RPMI7951 (cell line): ENCODE measurements at places on chromosomes 11 and 22. TPM values are rescaled to one million over a fixed set of nuclear protein-coding genes. Genes with fewer than 3 reads are reported as not detected.
A peak's percentile ranks its signal among the peaks of the same experiment; 100 is the strongest.

- DNase-seq: no peak
These were observed 4.2 kb downstream of the FBLN1 start for GRCh38 chr22:45506816-45507360.

DNA sequence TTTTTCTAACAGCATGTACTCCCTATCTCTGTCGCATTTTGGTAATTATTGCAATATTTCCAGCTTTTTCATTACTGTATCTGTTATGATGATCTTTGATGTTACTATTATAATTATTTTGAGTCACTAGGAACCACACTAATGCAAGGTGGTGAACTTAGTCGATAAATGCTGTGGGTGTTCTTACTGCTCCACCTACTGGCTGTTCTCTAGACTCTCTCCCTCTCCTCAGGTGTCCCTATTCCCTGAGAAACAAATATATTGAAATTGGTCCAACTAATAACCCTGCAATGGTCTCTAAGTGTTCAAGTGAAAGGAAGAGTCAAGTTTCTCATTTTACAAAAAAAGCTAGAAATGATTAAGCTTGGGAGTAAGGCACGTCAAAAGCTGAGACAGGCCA lies 10.5 kb downstream of the ARL14EP start:
- DNase-seq: no peak

- peak; percentile 83 for DNase-seq
These were observed 571 bp downstream of the C11orf24 start for GRCh38 chr11:68271023-68271780.

DNA sequence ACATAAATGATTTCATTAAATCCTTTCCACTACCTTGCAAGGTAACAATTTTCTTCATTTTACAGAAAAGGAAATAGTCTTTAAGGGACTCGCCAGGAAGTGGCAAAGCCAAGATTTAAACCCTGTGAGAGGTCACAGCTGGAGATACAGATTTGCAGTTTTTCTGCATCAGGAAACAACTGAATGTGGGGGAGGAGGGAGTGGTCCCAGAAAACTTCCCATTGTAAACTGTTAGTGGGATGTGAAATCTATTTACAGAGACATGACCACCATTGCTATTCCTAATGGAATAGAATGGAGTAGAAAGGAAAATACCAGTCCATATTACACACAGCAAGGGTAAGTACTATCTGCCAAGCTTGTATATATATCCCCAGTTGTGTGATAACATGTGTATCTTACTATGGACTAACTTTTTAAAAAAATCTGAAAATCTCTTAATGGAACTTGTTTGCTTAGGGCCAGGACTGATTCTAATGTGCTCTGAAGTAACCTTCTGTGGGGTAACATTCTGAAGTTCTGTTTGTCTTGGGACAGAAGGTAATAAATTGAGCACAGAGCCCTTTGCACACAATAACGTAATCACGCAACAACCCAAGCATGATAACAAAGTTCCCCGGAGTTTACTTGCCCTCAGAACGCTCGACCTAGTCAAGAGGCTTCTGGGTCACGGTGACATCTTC lies 10.9 kb upstream of the TSKU start:
- DNase-seq: no peak

GRCh38 chr22:41383085-41383484 lies 1.3 kb downstream of the TEF start:
- no peak for DNase-seq

GRCh38 chr22:39446239-39446721 lies 10.5 kb upstream of the MGAT3 start:
- DNase-seq: no peak

Gene ST14
- 0.60 TPM in 1 of 2 replicates, not detected in the other for total RNA-seq

DNA sequence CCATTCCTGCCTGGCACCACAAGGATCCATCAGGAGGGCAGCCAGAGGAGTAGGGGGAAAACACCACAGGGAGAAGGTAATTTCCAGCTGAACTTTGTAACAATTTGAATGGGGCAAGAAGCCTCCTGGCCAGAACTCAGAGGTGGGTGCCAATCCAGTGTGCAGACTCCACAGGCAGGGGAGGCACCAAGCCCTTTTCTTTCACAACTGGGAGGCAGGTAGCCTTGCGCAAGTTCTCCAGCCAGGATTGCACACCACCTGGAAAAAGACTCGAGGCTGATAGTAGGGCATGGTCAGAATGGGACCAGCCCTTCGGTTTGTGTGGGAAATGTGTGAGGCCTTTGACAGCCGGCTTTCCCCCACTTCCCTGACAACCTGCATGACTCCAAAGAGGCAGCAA lies 161.9 kb upstream of the ARHGAP42 start:
- DNase-seq: no peak

Gene C22orf31
- total RNA-seq: not detected in 2 replicates

Gene EIF3L
- 299 and 374 TPM in 2 replicates for total RNA-seq

Gene DERL3
- total RNA-seq: 1.9 and 4.2 TPM in 2 replicates

Gene GDPD5
- total RNA-seq: 0.84 and 1.5 TPM in 2 replicates

DNA sequence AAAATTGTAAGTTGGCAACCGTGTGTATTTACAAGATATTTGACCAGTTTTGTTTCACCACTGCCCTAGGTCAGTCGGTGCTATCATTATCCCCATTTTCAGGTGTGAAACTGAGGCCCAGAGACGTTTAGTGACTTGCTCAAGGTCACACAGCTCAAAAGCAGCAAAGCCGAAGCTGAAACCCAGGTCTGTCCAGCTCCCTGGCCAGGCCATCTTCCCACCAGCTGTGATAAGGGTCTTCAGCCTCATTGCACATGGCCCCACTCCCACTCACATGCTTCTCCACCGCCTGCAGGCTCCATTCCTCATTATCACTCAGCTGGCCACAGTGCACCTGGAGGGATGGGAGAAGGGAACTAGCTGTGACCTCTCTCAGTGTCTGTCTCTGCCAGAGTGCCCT lies 83.2 kb downstream of the PDE2A start:
- no peak for DNase-seq

GRCh38 chr11:45817191-45817590 lies 12.2 kb downstream of the SLC35C1 start:
- DNase-seq: no peak

GRCh38 chr11:22666325-22666687 lies at the start of gene GAS2:
Gene GAS2, plus strand, starts transcription at chr11:22666611. Its CDS starts 8,259 bp downstream, at chr11:22674870.
- DNase-seq: no peak

GRCh38 chr11:110772863-110773262 lies 60.6 kb upstream of the ARHGAP20 start:
- no peak for DNase-seq

Gene EMID1
- total RNA-seq: 0.29 TPM in 1 of 2 replicates, not detected in the other

DNA sequence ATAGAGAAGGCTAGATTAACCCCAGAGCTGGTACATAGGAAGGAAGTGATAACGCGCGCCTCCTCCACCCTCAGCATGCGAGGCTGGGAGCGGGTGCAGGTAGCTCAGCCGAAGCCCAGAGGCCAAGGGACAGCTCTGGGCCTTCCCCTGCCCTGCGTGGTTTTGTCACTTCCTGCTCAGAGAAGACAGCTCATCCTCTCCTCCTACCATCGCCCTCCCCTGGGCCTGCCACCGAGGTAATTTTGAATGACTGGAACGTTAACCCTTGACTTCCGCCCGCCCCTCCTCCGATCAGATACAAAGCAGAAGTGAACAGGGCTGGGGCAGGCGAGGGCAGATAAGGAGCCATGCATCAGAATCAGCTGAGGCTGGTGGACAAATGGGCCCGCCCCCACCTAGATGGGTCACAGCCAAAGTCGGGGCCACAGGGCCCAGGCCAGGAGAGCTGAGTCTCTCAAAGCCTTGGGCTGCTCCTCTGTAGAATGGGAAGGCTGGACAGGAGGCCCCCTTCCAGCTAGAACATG lies 1.6 kb downstream of the RAC2 start:
- DNase-seq: peak; percentile 79

GRCh38 chr11:60852982-60853950 lies 2.5 kb downstream of the PTGDR2 start:
- DNase-seq: no peak

GRCh38 chr11:43558556-43559127 lies 121.9 kb upstream of the HSD17B12 start:
- no peak for DNase-seq

DNA sequence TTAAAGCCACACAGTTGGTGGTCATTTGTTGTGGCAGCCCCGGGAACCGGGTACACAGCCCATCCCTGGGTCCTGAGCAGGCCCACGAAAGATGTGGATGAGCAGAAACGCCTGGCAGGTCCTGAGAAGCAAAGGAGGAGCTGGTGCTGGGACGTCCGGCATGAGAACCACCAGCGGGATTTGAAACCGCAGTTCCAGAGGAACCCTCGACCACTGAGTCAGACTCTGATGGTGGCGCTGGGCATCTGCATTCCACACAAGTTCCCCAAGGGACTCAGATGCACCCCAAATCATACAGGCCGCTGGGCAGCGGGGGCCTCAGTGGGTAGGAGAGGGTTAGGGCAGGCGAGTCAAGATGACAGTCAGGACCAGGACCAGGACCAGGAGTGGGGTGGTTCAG lies 363.0 kb downstream of the SHANK2 start:
- no peak for DNase-seq

Gene TRIM21
- 19.0 and 20.2 TPM in 2 replicates for total RNA-seq
